ENCODE measurements at places on chromosomes 1 and 21.

- DNase-seq: peak; percentile 48
Measured at GRCh38 chr1:166839600-166840308, 479 bp downstream of the POGK start.

DNA sequence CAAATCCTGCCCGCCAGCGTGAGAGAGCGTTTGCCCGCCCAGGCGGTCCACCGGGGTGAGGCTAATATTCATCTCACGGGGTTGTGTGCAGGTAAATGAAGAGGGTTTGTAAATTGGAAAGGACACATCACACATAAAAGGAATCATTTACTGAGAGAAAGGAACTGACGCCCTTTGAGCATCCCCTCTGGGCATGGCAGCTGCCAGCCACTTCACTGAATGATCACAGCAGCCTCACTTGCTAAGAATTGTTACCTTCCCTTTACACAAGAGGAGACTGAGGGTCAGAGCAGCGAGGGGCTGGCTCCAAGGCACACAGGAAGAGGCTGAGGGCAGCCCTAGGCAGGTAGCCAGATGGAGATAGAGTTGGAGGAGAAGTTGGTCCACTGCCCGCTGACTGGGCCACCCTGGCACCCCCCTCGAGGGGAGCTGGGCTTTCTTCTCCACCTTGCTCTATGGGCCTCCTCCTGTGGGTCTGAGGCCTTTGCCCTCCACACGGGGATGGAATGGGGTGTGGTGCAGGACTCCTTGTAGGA is 96.0 kb downstream of the FOXD2 start:
- no peak for DNase-seq

- no peak for DNase-seq
Measured at GRCh38 chr1:13708380-13708982, 8.5 kb downstream of the PRDM2 start.

DNA sequence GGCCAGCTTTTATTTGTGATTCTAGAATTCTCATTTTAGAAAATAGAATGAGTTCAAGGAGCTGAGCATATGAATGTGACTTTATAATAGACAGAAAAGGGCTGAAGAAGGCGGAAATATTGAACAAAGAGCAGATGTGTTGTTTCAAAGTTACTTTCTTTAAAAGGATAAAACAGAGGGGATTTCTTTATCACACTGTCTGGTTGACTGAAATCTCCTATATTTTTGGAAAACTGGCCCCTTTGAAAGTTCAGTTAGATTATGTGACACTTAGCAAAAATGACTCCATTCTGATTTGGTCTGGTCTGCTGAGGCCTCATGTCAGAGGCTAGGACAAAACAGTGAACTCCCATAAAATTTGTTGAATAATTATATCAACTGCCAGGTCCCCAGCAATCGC is 46.4 kb upstream of the DNAH14 start:
- no peak for DNase-seq

- no peak for DNase-seq
Measured at GRCh38 chr1:155009221-155009711, 6.7 kb downstream of the ZBTB7B start.

GRCh38 chr1:2544093-2544874 is 11.9 kb upstream of the TNFRSF14 start:
- DNase-seq: no peak

DNA sequence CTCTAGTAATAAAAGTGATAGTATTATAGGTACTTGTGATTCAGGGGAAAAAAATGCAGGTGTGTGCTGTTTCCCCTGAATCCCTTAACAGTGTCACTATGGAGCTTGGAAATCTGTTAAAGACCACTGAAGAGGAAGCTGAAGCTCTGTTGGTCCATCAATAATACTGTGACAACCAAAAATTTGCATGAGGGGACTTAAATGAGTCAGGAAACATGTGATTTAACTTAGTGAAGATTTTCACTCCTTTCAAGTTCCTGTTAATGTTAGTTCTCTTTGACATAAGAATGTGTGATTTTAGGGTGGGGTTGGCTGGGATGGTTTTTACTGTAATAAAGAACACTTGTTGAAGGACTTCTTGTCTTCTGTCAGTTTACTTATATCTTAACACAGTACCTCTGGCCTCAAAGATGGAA is 32.0 kb downstream of the VANGL2 start:
- DNase-seq: no peak

- no peak for DNase-seq
Measured at GRCh38 chr21:41143596-41144325, 24.2 kb upstream of the BACE2 start.

GRCh38 chr1:209617047-209617673 is 33.6 kb downstream of the CAMK1G start:
- DNase-seq: no peak

DNA sequence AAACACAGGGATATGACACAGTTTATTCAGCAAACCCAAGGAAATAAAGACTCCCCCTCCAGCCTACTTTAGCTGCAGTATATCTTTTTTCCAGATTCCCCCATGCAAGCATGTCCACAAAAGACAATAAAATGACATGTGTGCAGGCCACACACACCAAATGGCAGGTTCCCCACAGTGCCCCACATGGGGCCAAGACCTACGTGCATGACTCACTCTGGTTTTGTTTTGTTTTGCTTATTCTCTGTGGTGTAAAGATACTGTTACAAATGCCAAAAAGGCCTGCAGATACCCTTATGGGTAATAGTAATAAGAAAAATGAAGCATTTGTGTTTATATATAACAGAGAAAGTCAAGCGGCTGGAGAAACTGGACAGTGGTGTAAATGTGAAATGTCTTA is 71.6 kb downstream of the RD3 start:
- no peak for DNase-seq

DNA sequence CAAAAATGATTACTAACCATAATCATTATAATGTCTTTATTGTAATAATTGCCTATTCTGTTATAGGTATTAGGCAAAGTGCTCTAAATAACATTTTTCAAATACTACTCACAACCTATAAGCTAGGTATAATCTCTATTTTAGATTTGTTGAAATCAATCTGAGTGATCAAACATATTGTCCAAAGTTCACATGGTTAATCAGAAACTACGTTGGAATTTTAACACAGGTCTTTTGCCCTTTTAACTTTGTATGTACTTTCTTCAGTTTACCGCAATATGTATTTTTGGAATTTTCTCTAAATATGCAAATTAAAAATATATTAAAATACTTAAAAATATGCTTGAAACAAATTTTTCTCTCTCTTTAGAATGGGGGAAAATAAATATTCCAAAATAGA is 1563.2 kb downstream of the KCNT2 start:
- no peak for DNase-seq

DNA sequence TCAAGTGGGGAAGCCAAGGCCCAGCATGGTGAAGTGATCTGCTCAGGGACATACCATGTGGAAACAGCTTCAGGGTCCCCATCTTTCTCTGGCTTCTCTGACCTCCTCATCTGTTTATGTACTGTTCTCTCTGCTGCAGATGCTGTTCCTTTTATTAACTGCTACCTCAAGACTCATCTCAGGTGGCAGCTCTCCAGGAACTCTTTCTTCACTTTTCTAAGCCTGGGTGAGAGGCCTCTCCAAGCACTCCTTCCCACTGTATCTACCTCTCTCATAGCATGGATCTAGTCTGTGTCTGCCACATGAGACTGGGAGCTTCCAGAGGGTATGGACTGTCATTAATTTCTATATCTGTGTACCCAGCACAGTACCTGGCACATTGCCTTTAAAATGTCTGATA is 73.4 kb upstream of the PPM1J start:
- no peak for DNase-seq
